ENCODE measurements at places on chromosomes 6 and 20.

DNA sequence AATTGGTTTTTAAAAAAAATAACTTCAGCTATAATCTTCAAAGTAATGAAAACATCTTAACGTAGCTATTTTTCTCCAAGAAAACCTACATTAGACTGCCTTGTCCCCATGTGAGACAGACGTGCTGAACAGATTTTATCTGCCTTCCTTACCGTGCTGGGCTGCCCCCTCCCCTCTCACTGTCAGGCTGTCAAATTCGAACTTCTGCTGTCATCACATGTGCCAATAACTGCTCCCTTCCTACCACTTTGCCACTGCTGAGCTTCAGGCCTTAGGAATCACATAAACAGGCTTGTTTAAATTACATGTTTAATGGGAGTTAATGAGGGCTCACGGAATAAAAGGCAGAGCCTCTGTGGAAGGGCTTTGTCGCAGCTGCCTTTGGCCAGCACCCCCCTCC is 77.0 kb upstream of the NHSL1 start:
- no peak for DNase-seq

GRCh38 chr6:75483136-75483952 is 10.3 kb downstream of the FILIP1 start:
- no peak for DNase-seq

- no peak for DNase-seq
Measured at GRCh38 chr6:37635319-37635718, 62.4 kb downstream of the MDGA1 start.

- peak; percentile 73 for DNase-seq
Measured at GRCh38 chr20:44805979-44806620, 4.2 kb downstream of the RIMS4 start.

DNA sequence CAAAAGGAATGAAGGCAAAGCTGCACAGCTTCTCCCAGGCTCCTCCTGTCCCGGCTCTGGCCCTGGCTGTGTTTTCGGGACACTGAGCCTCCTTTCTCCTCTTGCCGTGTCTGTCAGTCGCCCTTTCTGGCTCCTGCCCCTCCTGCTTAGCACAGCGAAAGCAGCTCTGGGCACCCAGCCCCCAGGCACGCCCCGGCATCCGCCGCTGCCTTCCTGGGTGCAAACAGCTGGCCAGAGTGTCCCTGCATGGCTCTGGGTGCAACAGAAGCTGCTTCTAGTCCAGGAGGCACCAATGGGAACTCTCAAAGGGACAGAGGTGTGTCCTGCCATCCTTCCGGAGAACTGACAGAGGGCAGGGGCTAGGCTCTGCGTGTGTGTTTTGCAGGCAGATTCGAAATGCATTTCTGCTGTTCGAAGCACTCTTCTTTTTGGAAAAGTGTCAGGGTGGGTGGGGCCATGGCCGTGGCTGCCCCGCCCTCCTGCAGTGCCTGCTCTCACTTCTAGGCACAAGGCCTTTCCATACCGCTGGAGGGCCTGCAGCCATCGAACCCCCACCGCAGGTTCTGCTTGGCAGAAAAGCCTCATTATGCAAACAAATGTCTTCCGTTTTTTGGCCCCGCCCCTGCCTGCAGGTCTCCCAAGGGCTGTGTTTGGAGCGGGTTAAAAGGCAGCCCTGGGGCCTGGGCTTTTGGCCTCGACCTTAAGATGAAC is 15.5 kb downstream of the COL9A3 start:
- DNase-seq: no peak

GRCh38 chr6:49847673-49848072 is 18.7 kb downstream of the CRISP1 start:
- DNase-seq: no peak

- DNase-seq: no peak
Measured at GRCh38 chr20:48846516-48847492, 19.0 kb upstream of the PREX1 start.

- DNase-seq: no peak
Measured at GRCh38 chr6:87736809-87737540, 34.9 kb upstream of the AKIRIN2 start.

- DNase-seq: no peak
Measured at GRCh38 chr6:135087803-135088202, 33.2 kb upstream of the HBS1L start.

- no peak for DNase-seq
Measured at GRCh38 chr6:158287047-158287446, 25.2 kb upstream of the TULP4 start.
